Muscle of arm (tissue), 14 donors: ENCODE measurements at places on chromosomes 4 and X.

GRCh38 chr4:52037689-52038102, 403 bp downstream of the SGCB start:
- DNase-seq: peak; percentile 71

GRCh38 chr4:15944895-15945294, 6.4 kb upstream of the FGFBP1 start:
- no peak for DNase-seq

DNA sequence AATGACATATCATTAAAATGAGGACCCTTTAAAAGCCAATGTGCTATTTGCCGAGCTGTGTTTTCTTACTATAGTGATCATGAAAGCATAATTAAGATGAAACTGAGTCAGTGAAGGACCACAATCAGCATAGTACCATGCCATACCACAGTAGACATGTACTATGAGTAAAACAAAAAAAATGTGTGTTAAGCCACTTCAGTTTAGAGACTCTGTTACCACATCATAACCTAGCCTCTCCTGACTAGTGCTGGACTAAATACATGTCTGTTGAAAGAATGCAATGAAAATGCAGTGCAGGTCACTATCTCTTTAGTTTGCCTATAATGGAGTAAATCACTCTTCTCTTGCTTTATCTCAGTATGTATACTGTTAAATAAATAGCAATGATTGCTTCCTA, 12.3 kb upstream of the DDX53 start:
- no peak for DNase-seq

DNA sequence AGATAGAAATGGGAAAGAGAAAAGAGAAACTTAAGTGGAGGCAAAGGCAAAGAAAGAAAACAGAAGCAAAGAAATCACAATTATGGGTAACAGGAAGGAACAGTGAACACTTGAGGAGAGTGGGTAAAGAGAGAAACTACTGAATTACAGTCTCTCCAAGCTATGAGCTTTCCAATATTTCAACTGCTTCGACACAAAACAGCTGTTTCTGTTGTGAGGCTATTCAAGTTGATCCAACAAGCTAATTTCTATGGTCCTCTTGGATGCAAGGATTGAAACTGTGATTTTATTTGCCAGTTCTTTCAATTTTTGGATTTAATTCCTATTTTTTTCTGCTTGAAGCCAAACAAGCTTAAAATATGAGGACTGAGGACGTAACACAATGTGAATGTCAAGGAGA, 80.5 kb upstream of the ADGRA3 start:
- DNase-seq: peak; percentile 26
